Kidney tubule cell (primary cell): ENCODE measurements at places on chromosomes 7 and 10.

GRCh38 chr7:81873559-81873958 is 103.7 kb upstream of the HGF start:
- no peak for DNase-seq

DNA sequence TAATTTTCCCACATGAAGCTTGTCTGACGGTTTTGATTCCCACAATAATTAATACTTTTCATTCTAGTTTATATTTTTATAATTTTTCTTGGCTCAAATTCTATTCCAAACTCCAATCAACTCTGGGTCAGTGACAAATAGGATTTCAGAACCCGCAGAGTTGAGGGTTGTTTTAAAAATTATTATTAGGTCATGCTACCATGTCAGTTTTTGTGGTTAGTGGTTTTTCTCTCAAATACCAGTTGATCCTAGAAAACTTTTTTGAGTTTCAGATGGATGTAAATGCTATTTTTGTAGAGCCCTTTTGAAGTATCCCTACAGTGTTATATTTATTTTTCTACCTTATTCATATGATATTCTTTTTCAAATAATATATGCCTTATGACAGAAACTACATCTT is 237.4 kb downstream of the SEMA3D start:
- no peak for DNase-seq

DNA sequence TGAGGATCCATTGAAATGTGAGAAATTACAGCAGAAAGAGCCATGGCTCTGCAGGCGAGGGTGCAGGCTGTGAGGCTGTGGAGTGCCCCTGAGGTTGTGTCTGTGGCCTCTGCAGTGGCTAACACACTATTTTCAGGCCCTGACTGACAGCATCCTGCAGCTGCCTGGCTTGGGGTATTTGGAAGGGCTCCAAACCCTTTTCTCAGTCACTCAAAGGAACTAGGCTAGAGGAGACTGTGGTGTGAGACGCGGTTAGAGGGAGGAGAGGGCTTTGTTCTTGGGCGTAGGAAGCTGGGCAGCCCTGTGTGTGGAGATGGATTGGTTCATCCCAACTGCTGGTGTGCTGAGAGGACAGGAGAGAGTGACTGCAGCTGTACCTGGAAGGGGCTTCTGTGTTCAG is 134.9 kb downstream of the RAMP3 start:
- no peak for DNase-seq

- DNase-seq, result no peak
Observed at GRCh38 chr10:43361547-43362190, 9.8 kb upstream of the FXYD4 start.

GRCh38 chr7:129008645-129009414 is 46.1 kb downstream of the TNPO3 start:
- DNase-seq, result no peak
